MG63 (cell line): ENCODE measurements at places on chromosomes 7 and 10. TPM values are rescaled to one million over a fixed set of nuclear protein-coding genes. Genes with fewer than 3 reads are reported as not detected.

CYP2C19 gene
- not detected in 2 replicates for total RNA-seq

PANK1 gene
- 0.30 and 3.9 TPM in 2 replicates for total RNA-seq

BLNK gene
- total RNA-seq = not detected in 2 replicates

DNA sequence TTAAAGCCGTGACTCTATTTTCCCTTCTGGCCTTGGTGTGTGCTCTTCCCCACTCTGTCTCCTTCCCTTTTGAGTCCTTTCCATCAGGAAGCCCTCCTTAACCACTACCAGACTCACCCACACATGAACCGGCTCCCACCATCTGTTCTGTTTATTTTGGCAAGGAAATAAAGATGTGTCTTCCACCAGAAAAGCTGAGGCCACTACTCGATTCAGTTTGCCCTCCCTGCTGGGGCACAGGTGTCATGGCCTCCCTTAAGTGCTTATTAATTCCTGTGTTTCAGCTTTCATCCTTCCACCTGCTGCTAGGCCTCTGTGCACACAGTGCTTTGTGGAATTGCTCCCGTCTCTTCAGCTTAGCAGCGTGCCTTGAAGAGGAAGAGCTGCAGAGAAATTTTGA, 16.7 kb downstream of the POR start:
- no peak for DNase-seq

DNA sequence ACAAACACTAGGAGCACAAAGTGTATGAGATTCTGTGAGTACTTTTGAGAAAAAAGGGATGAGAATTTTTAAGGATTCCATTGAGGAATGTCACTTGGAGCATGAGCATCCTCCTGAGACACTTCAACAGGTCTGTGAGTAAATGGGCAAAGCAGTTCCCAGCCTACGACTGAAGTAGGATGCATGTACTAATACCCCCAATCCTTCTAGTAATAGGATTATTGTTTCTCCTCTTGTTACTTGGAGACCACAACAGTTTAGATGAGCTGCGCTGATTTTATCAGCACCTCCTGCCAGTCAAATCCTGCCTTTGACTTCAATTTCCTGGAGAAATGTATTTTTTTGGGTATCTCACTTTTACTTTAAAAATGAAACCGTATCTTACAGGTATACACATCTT, 820 bp downstream of the BBS9 start:
- DNase-seq = no peak

DNA sequence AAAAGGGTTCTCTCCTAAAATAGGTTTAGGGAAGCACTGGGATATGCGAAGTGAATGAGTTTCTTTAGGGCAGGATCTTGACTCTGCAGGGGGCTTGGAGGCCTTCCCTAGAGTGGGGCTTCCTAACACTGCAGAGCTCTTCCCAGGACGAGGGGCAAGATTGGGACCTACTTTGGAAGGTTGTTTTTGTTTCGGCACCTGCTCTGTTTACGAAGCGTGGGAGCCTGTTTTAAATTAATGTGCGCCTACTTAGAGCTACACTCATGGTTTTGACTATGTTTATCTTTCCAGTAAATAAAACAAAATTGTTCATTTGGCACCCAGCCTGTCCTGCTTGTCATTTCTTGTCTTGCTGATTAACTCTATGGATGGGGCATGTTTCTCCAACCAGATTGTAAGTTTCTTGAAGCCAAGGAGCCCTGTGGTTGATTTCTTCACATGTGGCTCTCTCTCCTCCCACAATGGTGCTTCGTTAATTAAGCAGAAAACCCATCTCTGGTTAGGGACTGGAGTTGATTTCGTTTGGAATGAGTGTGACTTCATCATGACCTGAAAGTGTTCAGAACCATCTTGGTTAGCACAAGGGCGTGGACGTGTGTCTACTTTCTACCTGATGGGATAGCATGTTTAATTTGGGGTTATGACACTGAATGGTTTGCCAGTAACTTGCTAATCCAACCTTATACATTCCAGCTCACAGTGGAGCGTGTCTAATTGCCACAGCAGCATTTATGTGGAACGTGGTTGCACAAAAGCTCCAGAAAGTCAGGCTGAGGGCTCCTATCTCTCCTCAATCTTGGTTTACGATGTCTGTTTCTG, 98.1 kb downstream of the TCF7L2 start:
- no peak for DNase-seq

GRCh38 chr7:49398236-49398635, 375.2 kb upstream of the VWC2 start:
- no peak for DNase-seq
